ENCODE measurements at places on chromosomes 7 and 10. TPM values are rescaled to one million over a fixed set of nuclear protein-coding genes. Genes with fewer than 3 reads are reported as not detected.
A peak's percentile ranks its signal among the peaks of the same experiment; 100 is the strongest.

GRCh38 chr10:102114861-102115618 is 5.1 kb downstream of the LDB1 start:
- peak; percentile 87 for DNase-seq

- no peak for DNase-seq
Measured at GRCh38 chr7:78420001-78420400, 621.4 kb downstream of the PHTF2 start.

Gene ZNHIT1
- total RNA-seq = 38.4 TPM

DNA sequence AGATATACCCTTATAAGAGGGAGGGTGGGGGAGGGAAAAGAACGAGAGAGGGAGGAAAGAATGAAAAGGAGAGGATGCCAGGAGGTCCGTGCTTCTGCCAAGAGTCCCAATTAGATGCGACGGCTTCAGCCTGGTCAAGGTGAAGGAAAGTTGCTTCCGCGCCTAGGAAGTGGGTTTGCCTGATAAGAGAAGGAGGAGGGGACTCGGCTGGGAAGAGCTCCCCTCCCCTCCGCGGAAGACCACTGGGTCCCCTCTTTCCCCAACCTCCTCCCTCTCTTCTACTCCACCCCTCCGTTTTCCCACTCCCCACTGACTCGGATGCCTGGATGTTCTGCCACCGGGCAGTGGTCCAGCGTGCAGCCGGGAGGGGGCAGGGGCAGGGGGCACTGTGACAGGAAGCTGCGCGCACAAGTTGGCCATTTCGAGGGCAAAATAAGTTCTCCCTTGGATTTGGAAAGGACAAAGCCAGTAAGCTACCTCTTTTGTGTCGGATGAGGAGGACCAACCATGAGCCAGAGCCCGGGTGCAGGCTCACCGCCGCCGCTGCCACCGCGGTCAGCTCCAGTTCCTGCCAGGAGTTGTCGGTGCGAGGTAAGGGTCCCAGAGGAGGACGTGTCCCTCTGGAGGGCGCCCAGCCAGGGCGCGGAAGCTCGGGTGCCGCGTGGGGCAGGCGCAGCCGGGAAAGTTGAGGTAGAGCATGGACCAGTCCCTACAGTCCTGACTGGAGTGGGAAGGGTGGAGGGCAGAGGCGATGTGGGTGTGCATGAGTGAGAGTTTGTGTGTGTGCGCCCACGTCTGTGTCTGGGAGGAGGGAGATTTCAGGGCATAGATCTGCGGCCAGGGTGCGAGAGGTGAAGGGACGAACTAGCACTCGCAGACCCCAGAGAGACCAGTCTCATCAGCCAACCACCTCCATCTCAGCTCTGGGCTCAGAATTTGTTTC is 844 bp downstream of the GRM3 start:
- no peak for DNase-seq

Gene BTBD16
- total RNA-seq = not detected

GRCh38 chr10:125283191-125283835 is 123.0 kb upstream of the CTBP2 start:
- no peak for DNase-seq

DNA sequence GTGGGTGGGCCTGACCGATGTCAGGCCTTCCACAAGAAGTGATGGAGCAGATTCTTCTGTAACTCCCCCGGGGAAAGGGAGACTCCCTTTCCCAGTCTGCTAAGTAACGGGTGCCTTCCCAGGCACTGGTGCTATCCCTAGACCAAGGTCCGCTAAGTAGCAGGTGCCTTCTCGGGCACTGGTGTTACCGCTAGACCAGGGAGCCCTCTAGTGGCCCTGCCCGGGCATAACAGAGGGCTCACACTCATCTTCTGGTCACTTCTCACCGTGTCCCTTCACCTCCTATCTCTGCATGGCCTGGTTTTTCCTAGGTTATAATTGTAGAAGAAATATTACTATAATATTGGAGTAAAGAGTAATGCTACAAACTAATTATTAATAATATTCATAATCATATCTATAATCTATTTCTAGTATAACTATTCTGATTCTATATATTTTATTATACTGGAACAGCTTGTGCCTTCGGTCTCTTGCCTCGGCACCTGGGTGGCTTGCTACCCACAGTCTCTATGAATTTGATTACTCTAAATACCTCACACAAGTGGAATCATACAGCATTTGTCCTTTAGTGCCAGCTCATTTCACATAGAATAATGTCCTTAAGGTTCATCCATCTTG is 1378.7 kb downstream of the XPNPEP1 start:
- DNase-seq = peak; percentile 58

Gene PAX2
- total RNA-seq = not detected

- DNase-seq = no peak
Measured at GRCh38 chr7:136247211-136247610, 270.1 kb upstream of the MTPN start.

GRCh38 chr10:70441161-70441894 is at the start of gene NODAL:
NODAL (minus strand) TSS chr10:70441681; CDS start chr10:70441667, 14 bp downstream.
- peak; percentile 27 for DNase-seq

DNA sequence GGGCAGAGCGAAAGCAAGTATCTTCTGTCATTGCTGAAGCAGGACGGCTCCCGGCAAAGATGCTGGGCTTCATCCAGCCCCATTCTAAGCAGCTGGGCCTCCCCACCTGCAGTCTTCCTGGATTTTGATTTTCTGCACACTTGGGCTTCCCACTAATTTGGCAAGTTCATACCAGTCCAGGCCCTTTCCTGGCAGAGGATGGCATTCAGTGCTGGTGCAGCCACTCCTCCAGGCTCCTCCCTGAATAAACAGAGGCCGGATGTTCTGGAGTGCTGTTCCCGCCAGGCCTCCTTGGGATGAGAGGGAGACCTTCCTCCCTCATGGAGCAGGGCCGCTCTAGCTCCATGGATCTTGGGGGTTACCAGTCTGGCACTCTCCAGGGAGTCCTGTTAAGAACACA is 3.4 kb downstream of the BAG3 start:
- DNase-seq = no peak

DNA sequence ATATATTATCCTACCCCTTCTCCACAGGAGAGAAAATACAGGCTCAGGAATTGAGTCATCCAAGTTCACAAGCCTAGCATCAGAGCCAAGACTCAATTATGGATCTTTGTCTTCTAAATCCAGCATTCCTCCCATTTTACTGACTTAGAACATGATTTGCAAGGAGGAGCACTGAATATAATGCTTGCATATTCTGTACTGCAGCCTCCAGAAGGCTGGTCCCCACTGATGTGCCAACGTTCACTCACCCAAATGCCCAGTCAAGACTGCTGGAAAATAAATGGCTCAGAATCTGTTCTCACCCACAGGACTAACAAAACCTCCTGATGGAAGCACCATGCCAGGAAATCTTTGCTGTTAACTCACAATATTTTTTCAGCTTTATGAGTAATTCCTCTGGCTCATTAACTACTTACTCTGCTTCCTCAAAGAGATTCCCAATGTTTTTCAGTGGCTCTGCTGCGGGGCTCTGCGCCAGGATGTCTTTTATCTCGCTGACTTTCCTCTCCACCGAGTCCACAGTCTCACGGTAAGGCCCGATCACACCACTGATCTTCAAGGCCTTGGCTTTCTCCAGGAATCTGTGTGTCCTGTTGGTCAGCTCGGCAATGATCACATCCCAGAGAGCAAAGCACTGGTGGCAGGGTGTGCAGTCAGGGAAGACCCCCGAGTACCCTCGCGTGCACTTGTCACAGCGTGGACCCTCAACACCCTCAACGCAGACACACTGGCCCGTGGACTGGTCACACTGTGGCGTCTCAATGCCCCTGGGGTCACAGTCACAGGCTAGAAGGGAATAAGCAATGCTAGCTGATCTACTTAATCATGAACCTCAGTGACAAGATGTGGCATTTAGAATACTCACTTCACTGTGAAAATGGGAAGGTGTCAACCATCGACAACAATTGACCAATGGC is 48.8 kb downstream of the DLD start:
- no peak for DNase-seq

GRCh38 chr10:3098689-3099088 is 31.3 kb downstream of the PFKP start:
- no peak for DNase-seq

DNA sequence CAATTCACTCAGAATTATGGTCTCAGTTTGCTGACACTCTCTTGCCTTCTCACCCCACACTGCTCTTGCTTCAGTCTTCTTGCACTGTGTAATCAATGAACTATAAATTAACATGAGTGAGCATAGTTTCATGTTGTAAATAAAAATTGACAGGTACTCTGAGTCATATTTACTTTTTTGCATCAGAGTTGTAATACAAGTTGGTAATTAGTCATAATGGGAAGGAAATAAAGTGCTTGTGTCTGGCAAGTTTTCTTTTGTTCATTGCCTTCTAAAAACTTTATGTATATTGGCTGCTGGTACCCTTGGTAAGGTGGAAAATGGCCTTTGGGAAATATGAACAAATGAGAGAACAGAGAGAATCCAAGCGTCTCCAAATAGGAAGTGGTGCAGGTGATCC is 169.3 kb upstream of the MAGI2 start:
- no peak for DNase-seq

DNA sequence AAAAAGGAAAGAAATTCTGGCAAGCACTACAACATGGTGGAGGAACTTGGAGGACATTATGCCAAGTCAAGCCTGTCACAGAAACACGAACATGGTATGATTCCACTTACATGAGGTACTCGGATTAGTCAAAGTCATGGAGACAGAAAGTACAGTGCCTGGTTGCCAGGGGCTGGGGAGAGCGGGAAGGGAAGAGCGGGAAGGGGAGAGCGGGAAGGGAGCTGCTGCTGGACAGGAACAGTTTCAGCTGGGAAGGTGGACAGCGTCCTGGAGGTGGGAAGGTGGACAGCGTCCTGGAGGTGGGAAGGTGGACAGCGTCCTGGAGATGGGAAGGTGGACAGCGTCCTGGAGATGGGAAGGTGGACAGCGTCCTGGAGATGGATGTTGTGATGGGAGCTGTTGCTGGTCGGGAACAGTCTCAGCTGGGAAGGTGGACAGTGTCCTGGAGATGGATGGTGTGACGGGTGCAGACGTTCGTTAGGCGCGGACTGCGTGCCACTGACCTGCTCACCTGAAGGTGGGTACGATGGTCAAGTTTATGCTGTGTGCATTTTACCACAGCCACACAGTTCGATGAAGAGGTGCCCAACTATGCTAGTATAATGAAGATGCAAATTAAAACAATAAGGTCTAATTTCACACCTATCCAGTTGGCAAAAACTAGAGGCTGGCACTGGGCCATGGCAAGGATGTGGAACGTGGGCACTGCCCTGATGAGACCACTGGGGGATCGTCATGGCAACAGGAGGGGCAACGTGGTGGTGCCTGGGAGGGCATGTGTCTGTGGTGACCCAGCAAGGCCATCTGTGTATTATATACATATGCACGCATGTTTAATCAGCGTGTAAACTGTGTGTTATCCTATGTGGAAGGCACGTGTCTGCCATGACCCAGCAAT is 103.8 kb downstream of the NKX6-2 start:
- DNase-seq = no peak

GRCh38 chr10:58278274-58278961 is 9.5 kb downstream of the CISD1 start:
- no peak for DNase-seq

Gene LANCL2
- total RNA-seq = 8.1 TPM

DNA sequence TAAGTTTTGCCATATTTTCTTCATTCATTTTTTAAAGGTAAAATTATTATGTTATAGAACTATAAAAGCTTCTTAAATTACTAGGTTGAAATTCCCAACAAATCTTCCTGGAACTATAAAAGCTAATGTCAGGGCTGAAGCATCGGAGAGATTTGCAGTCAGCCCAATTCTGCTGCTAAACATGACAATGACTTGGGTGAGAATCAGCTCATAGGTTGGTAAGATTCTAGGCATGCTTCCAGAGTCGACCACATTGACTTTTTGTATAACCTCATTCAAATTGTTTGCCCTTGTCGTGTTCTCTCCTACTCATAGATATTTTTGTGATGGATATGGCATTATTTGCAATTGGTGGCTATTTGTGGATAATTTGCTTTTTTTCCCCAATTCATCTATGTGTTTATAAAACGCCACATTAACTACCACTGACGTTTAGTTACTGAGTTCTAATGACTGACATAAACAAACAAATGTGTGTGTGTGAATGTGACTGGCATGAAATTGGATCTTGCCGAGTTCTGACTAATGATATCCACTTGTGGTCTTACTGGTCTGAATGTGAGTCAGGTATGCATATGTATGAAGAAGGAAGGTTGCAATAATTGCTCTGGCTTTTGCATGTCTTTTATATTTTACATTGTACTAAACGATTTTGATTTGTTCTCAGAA is 579.8 kb downstream of the PARD3 start:
- DNase-seq = no peak

DNA sequence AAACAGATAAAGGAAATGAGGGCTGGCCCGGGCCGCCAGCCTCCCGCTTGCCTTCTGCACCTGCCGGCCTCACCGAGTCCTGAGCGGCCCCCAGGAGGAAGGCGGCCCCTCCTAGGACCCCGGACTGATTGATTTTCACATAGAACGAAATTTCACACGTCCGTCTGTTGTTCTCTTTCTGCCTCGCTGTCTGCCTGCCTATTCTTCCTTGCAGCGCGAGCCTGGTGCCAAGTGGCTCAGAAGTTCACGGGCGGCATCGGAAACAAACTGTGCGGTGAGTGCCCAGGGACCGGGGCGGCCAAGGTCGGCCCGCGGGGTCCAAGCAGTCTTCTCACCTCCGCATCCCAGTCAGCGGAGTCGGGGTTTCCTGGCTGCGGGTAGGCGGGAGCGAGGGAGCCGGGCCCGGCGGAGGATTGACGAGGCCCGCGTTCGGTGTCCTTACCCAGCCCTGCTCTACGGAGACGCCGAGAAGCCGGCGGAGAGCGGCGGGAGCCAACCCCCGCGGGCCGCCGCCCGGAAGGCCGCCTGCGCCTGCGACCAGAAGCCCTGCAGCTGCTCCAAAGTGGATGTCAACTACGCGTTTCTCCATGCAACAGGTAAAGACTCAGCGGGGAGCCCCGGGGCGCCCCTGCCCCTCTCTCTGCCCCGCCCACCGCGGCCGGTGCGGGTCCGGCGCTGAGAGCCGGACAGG is 967 bp downstream of the GAD2 start:
- DNase-seq = peak; percentile 12

DNA sequence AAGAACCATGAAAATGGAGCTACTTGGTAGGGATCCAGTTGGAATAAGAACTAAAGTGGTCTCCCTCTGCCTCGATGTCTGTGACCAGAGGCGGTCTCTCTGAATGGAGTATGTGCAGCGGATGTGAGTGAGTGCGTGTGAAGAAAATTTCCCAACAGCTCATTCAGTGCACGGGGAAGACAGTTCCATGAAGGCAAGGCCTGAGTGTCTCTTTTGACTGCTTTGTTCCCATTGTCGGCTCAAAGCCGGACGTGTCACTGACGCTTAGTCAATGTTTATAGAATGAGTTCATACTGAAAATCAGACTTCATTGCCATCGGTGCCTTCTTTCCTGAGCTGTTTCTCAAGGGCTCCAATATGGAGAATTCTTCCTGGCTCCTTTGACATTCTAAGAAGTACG is 55.3 kb upstream of the GRB10 start:
- DNase-seq = no peak

Gene CLDN4
- total RNA-seq = not detected

Gene NUTM2E
- total RNA-seq = 0.63 TPM

Gene ZNF804B
- not detected for total RNA-seq

GRCh38 chr10:12194752-12195271 is 879 bp downstream of the NUDT5 start:
- peak; percentile 38 for DNase-seq

Gene PLPP4
- not detected for total RNA-seq

Gene CYP3A5
- not detected for total RNA-seq

Gene LIPM
- not detected for total RNA-seq

Data from B cell (primary cell).